Heart left ventricle (tissue), 16 donors: ENCODE measurements at places on chromosomes 5 and 9.

- DNase-seq: no peak
These were observed 44.9 kb upstream of the SLC12A2 start for GRCh38 chr5:128038643-128039042.

- DNase-seq: peak; percentile 33
These were observed 5.5 kb upstream of the SET start for GRCh38 chr9:128683340-128684064.

DNA sequence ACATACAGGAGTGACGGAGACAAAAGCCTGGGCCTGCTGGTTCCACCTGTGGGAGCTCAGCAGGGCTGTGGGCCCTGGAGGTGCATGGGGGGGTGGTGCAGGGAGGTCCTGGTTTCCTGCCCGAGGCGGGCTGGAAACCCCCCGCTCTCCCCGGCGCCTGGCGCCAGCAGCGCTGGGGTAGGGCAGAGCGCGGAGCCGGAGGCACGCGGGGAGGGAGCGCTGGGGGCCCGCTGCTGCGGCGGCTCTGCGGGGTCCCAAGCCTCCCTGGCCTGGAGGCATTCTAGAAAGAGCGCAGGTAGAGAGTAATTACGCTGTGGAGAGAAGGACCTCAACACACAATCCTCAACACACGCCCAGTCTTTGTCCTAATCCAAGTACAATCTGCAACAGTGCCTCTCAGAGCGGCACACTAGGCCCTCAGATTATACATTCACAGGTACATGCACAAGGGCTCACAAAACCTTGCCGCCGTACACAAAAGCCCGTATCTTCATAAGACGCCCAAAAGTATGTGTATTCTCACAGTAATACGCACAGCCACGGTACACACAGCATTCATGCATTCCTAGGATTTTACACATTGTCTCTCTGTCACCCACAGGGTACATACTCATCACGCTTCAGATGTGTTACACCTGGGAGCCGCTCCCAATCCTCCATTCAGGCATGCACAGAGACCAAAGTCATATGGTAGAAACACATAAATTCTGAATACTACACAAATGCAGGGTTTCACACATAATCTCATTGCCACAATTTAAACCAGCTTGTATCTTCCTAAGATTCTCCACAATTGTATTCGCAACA lies 2.1 kb upstream of the HAND1 start:
- no peak for DNase-seq

DNA sequence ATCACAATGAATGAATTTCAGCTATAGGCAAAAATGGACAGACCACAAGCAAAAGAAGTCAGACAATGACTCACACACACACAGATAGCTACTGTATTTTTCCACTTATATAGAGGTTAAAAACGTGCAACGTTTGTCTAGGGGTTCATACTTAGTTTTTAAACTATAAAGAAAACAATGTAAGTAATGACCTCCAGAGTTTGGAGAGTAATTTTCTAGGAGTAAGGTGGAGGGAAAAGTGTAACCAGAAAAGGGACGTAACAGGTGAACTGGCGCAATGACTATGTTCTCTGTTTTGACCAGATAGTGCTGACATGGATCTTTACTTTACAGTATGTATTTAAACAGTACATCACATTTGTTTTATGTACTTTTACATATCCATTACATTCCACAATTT lies 51.1 kb downstream of the FNIP1 start:
- no peak for DNase-seq

DNA sequence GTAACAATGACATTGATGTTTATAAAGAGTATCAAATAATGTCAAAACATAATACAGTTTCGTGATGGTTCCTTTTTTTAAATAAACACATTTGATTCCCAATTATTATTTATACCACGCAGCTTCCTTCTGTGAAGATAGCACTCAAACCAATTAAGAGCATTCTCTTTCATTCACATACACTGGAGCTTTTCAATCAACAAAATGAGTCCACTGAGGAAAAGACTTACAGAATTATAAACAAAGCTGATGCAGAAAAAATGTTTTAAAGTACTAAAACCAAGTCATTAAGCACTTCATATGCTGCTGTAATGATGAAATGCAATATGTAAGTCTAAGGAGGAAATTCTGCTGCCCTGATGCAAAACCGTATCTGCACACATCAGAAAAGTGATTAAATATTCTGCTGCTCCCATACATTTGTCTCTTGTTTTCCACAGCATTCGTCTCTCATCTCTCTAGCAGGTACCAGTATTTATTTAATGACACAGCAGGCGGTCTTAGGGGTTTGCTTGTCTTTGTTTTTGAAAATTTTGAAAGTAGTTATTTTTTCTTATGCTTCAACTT lies 147.1 kb downstream of the CDH10 start:
- no peak for DNase-seq

GRCh38 chr9:130356877-130357584 lies 87.7 kb upstream of the ASS1 start:
- DNase-seq: no peak

GRCh38 chr9:18549772-18550171 lies 75.8 kb downstream of the ADAMTSL1 start:
- no peak for DNase-seq

DNA sequence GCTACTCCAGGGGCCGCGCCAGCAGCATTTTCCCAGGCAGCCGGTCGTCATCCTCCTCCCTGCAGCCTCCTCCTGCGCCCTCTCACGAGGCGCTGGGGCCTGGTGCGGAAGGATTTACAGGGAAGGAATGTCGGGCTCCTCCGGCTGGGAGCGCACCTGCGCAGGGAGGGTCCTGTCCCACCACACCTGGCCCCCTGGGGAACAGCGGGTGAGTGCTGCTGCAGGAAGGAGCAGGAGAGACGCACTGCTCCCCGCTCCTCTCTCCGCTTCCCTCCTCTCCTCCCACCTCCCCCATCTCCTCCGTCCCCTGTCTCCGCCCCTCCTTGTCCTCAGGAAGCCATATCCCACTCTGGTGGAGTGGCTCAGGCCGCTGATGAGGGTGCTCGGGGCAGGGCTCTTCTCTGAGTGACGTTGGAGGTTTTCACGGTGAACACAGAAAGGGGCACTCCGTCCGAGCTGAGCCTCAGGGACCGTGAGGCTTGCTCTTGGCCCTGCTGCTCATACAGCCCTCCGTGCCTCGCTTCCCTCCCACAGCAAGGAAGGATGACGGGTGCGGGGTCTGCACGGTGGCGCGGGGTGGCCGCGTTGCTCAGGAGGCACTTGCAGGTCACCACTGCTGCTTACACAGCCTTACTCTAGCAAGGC lies 31.3 kb downstream of the IRX4 start:
- DNase-seq: no peak

- DNase-seq: no peak
These were observed 20.8 kb upstream of the MATR3 start for GRCh38 chr5:139272471-139273321.

GRCh38 chr9:112787978-112788377 lies 37.4 kb downstream of the SNX30 start:
- DNase-seq: no peak

GRCh38 chr5:117414926-117415325 lies 840.3 kb upstream of the SEMA6A start:
- no peak for DNase-seq

DNA sequence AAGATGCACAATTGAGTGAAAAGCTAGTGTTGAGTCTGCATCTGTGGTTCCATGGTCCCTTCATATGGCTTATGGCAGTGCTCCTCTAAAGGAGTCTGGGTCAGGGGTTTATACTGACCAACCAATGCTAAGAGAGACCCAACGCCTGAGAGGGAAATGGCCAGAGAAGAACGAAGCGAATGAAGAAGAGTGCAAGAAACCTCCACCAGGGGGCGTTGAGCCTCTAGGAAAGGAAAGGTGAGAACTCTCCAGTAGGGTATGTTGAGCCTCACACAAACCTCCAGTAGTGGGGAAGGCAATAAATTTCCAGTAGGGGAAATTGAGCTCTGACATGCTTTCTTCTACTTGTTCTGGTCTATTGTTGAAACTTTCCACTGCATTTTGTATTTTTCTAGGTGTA lies 470.6 kb downstream of the PRDM9 start:
- DNase-seq: no peak

GRCh38 chr5:84885485-84886258 lies 501.0 kb upstream of the EDIL3 start:
- DNase-seq: peak; percentile 58

GRCh38 chr5:130526708-130527107 lies 622.4 kb downstream of the CHSY3 start:
- no peak for DNase-seq

GRCh38 chr9:108861464-108861863 lies 602 bp upstream of the ACTL7A start:
- DNase-seq: no peak

DNA sequence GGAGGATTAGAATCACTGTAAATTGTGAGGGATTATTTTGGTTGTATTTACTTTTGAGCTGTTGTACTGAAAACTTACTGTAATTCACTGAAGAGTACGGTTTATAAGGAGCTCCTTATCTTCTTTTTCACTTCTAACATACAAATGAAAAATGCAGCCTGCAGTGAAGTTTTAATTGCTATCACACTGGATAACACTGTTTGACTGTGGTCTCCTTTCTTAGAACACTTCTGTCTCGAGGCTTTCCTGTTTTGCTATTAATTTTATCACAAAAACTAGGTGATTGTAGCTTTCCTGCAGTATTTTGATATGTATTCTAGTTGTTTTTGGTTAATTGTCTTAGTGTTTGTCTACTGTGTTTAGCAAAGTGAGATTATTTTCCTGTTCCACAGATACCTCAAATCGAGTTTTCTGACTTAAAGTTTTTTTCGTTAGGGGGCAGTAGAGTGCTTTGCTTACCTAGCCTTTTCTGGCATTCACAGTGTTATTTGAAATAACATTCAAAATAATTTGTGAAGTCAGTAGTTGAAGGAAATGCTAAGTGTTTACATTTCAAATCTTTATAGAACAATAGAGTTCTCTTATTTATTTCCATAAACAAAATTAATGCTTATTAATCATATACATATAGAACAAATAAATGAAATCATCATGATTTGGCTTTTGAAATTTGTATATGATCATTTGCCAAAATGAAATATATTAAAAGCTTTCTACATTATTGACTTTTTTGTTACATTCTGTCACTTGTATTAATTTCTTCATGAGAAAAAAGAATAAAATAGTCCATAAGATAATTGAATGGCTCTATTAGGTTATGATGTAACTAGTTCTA lies 52.9 kb downstream of the COMMD10 start:
- no peak for DNase-seq

DNA sequence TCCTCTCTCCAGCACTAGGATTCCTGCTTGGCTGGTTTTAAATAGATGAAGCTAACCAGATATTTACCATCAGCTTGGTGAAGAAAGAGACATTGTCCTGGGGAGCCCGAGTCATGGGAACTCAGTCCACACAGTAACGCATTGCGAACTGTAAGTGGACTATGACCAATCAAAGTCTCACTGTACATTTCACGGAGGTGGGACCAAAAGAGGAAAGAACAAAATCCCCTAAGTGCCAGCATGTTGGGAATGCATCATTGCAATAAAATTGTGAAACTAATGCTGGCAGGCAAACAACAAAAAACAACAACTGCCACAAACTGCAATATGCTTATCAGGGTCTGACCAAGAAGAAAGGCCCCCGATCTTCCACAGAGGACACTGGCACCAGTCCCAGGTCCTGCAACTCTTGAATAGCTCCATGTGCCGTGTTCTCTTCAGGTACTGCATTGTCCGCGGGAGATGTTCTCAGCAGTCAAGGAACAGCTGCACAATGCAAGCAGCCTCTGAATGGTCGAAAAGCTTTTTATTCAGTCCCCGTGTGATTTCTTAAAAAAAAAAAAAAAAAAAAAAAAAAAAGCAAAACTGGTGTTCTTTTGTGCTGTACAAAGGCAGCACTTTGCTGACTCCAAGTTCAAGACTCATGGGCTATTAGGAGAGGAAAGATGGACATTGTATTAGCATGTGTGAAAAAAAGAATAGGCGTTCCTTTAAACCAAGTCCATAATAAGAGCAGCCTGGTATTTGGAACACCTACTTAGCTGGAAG lies 38.1 kb downstream of the SEMA6A start:
- no peak for DNase-seq

DNA sequence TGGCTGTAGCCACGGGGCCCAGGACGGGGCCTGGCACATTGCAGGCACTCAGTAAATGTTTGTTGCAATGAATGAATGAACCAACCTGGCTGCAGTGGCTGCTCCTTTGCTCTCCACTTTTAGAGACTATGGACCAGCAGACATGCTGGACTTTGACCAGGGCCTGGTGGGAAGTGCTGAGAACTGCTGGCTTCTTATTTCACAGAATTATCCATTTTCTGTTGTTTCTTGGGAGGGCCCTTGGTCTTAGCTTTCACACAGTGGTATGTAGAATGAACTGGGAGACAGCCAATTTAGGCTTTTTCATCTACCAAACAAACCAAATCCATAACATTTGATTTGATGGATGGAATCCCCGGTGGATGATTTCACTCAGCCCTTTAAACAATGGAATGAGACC lies 78.0 kb upstream of the LHFPL2 start:
- no peak for DNase-seq

DNA sequence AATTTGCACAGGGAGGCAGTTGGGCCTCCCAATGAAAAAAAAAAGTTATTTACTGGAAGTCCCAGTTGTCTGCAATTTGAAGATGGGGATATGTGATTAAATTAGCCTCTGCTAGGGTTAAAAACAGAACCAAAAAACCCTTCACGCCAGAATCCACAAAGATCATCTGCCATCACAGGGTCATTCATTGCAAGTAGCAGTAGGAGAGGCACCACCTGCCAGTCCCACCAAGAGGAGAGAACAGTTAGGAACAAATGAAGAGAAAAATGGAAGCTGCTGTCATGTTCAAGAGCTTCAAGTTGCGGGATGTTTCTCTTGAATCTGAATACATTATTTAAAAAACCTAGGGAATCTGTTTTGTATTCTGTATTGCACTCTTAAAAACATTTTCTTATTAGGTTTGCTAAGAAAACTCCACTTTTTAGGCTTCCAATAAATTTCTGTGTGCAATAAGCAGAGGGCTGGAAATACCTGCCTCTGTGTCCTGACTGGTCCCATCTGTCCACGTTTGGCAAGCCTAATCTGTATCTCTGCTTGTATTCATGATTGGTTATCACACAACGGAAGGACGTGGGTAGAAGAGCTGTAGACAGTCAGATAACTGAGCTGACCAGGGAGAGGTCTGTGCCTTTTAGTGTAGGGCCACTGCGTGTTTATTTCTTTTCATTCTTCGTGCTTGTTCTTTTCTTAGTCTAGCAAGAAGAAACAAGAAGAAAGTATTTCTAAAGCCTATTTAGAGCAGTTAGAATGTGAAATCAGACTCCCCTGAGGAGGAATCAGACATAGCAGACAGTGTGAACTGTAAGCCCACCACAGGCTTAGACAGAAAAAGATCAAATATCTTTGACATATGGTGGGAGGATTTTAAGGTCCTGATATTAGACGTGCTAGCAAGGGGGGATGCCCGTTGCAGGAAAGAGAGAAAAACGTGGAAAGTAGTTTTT lies 630.6 kb upstream of the SEMA6A start:
- no peak for DNase-seq

- peak; percentile 28 for DNase-seq
These were observed at the start of gene UNC5A for GRCh38 chr5:176810081-176810597. Gene UNC5A, plus strand, starts transcription at chr5:176810559. Its CDS starts 192 bp downstream, at chr5:176810751.

GRCh38 chr9:82903503-82903902 lies 159.4 kb downstream of the RASEF start:
- DNase-seq: no peak

DNA sequence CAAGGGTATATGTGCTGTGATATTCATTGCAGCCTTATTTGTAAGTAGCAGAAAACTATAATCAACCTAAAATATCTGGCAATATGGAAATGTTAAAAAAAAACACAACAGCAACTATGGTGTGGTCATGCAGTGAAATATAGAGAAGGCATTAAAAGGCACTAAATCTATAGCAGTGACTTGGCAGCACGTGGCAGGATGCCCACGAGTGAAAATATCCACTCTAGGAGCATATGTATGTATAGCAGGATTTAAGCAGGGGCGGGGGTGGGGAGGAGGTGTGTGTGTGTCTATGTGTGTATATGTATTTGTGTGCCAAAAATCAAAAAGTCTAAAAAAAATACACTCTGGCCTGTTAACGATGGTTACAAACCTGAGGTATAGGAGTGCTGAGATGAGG lies 115.6 kb downstream of the RPS23 start:
- no peak for DNase-seq
